NCI-H2171 treated with DMSO at 0.1 percent for 48 hours (cell line): ENCODE measurements at places on chromosomes 16 and 17.

GRCh38 chr17:43171586-43172487, 823 bp downstream of the NBR1 start:
- DNase-seq: peak; percentile 60

DNA sequence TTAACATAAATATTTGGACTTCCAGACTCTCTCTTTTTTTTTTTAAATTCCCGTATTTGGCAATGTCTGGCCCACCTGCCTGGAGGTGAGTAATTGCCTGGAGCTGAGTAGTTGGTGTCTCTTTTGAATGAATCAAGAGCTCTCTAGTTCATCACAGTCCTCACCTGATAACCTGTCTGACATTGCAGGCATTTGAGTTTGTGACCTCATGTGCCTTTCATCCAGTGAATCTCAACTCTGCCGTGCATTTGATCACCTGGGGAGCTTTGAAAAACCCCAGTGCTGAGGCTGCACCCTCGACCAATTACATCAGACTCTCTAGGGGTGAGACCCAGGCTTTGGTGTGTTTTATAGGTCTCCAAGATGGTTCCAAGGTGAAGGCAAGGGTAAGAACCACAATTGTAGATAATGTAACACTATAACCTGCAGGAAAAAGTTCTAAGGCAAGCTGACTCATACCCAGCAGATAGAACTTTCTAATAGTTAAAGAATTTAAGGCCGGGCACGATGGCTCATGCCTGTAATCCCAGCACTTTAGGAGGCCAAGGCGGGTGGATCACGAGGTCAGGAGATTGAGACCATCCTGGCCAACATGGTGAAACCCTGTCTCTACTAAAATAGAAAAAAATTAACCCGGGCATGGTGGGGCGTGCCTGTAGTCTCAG, 24.5 kb upstream of the HS3ST2 start:
- no peak for DNase-seq

- DNase-seq: no peak
These were observed 136.9 kb upstream of the DYNLRB2 start for GRCh38 chr16:80403894-80404293.

GRCh38 chr17:65025297-65025696, 31.2 kb downstream of the GNA13 start:
- DNase-seq: no peak

GRCh38 chr17:46874906-46875305, 23.5 kb downstream of the WNT9B start:
- DNase-seq: no peak

DNA sequence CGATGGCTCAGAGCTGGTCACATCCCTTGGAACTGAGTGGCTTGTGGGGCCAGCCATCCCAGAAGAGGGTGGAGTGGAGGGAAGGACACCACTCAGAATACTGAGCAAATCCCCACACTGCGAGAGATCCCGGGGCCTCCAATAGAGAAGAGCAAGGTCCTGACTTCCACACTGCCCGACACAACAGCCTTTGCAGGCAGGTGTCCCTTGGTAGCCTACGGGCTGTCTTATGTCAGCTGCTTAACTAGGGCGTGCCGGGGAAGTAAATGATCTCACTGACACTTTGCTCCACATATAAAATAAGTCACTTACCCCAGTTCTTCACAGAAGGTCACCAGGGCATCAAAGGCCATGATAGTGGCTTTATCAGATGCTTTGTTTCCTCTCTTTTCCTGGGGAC, 16.1 kb downstream of the RECQL5 start:
- no peak for DNase-seq

DNA sequence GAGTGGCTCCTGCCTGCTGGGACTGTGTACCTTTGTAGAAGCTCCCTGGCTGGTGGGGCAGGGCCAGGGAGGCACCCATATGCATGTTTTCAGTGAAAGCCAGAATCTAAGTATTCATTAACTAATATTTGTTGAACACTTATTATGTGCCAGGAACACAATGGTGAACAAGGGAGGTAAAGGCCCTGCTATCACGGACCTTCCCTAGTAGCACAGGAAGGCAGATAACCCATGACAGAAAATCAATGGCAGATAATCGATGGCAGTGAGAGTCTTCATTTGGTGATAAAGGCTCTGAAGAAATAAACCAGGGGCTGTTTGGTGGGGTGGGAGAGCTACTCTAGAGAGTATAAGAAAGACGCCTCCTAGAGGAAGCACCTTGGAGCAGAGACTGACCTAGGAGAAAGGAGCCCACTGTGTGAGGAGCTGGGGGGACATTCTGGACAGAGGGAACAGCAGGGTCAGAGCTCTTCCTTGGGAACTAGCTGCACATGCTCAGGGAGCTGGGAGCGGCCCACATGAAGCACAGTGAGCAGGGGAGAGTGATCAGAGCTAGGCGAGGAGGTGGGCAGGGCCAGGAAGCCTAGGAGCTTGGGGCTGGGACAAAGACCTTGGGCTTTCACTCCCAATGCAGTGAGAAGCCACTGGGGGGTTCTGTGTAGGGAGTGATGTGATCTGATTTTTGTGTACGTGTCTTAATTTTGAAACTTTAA, 78.5 kb downstream of the SPECC1 start:
- DNase-seq: no peak

- no peak for DNase-seq
These were observed 48.3 kb downstream of the PHLPP2 start for GRCh38 chr16:71676236-71676635.

DNA sequence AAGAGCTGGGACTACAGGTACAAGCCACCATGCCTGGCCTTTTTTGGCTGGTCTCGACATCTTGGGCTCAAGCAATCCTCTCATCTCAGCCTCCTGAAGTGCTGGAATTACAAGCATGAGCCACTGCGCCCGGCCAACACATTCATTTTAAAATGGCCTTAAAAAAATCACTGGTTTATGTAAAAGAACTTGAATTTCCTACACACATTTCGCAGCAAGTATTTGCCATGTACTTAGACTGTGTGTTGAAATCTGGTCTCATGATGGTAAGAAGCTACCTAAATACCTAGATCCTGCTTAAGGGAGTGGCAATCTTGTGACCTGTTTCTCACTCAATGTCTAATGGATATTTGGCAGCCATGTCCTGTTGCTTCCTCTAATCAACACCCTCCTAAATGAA, 8.5 kb upstream of the CYTH1 start:
- no peak for DNase-seq

GRCh38 chr16:81492311-81492761, 47.7 kb downstream of the CMIP start:
- DNase-seq: peak; percentile 2

DNA sequence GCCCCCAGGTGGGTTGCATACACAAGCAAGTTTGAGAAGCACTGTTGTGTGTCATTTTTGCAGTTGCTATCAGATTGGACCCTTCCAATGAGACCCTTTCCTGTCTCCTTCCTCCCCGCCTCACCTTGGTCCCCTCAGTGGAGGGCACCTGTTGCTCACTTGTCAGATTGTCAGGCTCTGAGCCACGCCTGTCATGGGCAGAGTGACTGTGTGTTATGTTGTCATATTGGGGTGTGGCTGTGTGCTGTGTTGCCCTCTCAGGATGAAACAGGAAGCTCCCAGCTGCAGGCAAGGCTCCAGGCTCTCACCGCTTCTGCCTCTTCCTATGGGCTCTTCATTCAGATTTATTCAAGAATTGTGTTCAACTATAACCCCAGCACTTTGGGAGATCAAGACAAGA, 302.9 kb downstream of the CPPED1 start:
- no peak for DNase-seq

DNA sequence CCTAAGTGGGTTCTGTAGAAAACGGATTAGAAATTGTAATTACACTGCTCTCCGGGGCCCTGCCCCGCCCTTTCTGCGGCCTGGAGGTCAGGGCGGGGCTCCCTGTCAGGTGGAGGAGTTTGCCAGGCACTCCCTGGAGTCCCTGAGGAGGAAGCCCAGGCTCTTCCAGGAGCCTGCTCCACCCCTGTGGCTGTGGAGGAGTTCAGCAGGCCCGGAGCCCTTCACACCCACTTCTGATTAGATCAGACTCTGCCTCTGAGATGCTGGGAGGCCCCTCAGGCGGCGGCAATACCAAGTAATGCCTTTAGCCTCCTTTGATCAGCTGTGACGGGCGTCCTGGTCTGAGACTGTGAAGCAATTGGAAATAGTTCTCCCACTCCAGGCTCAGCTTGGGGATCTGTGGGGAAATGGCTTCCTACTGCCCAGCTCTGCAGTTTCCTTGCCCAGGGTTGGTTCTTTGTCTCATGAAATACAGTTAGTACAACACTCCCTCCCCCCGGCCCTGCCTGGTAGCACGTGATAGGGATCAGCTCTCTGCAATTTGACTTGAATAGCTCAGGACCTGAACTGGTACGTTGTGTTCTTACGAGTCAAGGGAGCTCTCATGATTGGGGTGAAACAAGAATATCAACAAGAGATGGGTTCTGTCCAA, 22.3 kb downstream of the BAIAP2 start:
- no peak for DNase-seq

GRCh38 chr16:87323727-87324410, 6.7 kb upstream of the C16orf95 start:
- DNase-seq: peak; percentile 83

DNA sequence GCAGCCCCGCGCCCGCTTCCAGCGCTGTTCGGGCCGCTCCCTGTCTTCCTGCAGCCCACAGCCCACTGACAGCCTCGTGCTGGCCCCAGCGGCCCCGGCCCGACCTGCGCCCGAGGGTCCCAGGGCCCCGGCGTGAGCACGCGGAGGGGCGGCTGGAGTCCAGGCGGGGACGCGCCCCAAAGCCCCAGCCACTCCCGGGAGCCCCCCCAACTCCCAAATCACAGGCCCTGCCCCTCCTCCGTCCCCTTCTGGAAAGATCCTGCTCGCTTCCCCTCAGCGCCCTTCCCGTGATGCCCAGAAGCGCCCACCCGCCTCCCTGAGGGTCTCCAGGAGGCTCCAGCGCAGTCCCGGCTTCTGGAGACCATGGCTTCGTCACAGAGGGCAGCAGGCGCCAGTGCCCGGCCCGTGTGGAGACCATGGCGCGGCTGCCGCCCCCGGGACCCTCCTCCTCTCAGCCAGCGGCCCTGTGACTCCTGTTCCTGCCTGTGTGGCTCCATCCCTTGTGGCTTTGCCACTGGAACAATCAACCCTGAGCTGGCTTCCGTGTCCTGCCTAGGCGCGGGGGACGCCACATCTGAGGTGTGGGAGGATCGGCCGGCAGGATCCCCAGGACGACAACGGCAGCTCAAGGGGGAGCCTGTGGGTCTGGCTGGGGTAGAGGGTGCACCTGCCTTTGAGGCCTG, 3.9 kb downstream of the UTS2R start:
- DNase-seq: no peak
